Stimulated activated CD4-positive, alpha-beta T cell treated with anti-CD3 and anti-CD28 coated beads, TNF-alpha, amount 100 ng/mL, for 1 hour (primary cell): ENCODE measurements at places on chromosomes 7 and 10.

GRCh38 chr7:1944619-1945210 is 274.6 kb downstream of the ELFN1 start:
- DNase-seq: no peak

GRCh38 chr10:51079766-51080165 is 5.5 kb downstream of the PRKG1 start:
- no peak for DNase-seq

DNA sequence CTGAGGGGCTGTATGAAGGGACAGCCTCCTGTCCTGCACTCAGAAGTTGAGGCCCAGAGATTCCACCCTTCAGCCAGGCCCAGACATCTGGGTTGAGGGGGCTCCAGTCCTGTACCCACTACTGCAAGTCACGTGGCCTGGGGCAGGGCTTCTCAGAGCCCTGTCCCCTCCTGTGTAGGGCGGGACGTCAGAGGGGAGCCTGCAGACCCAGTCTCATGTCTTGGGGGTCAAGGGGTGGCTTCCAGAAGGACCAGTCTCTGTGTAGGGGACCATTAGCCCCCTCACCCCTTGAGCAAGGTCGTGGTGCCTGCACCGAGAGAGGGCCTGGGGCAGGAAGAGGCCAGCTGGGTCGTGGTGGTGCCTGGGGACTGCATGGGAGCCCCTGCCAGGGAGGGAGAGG is 593 bp upstream of the PILRA start:
- no peak for DNase-seq

- no peak for DNase-seq
These were observed 252.2 kb upstream of the PLPP4 start for GRCh38 chr10:120204877-120205276.

- DNase-seq: no peak
These were observed 43.0 kb upstream of the NMT2 start for GRCh38 chr10:15211464-15211979.

GRCh38 chr10:71771821-71772617 is 1.3 kb downstream of the VSIR start:
- no peak for DNase-seq

GRCh38 chr7:129055294-129055816 is 444 bp upstream of the TNPO3 start:
- DNase-seq: no peak

- DNase-seq: no peak
These were observed 17.2 kb downstream of the RET start for GRCh38 chr10:43094085-43094484.

GRCh38 chr10:43252783-43253341 is 14.0 kb downstream of the RASGEF1A start:
- no peak for DNase-seq

DNA sequence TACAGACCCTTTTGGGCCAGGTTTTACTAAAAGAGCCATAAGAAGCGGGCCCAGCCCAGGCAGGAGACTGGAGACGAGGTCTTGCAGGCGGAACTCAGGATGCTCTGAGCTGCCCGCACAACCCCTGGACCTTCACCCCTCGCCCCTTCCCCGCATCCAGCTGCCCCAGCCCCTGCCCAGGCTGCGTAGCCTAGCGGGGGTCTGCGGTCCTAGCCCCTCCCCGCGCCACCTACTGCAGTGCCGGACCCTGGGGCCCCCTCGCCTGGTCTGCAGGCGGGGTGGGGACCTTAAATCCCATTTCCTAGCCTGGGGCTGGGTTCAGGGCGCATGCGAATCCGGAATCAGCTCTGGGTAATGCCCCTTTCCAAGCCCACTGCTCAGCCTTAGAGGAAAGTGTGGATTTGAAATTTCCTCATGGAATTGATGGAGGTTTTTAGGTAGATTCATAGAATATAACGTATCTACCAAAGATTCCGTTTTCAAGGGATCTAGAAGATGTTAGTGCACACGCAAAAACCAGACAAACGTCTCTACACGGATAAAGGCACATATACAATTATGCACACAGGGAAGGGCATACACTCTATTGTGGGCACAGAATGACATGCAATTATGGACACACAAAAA is 546 bp upstream of the HOXA3 start:
- DNase-seq: no peak

DNA sequence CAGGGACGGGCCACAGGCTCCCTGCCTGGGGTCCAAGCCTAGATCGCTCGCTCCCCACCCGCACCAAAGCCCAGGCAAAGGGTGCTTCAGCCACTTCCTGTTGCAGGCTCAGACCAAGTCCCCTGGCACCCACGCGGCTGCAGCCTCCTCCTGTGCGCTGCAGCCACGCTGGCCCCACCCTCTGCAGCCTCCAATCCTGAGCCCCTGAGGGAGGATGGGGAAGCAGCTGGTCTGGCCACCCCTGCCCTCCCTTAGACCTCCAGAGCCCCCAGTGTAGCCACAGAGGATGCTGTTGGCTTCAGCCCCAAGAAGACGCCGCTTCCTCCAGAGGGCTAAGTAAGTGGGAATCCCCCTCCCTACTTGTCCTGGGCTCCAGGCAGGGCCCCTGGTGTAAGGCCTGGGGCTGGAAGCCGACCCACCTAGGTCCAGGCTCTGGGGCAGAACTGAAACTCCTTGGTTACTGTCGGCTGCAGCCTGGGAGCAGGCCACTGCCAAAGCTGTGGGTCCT is 9.4 kb downstream of the LIMK1 start:
- DNase-seq: no peak

GRCh38 chr10:8584666-8585065 is 530.2 kb downstream of the GATA3 start:
- no peak for DNase-seq

DNA sequence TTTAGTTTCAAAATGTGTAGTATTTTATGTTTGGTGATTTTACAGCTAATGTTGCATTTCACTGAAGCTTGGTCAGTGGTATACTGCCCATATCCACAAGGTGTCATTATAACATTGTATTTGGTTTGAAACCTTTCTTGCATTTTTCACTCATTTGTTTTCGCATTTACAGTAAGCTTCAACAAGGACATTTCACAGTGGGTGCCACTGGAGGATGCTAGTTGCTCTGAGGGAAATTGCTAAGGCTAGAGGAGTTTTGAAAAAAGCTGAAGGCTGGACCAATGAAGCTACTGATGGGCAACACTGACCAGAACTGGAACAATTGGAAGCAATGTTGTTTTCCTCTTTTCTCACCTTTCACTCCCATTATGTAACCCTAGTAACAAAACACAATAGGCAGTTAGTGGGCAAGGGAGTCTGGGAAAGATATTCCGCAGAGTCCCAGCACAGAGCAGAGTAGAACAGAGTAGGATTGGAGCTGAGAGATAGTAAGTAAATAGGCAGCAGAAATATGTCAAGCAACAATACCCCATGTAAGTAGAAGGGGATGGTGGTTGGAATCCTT is 23.6 kb upstream of the SRI start:
- DNase-seq: no peak
